ENCODE measurements at places on chromosomes 7 and 10.

GRCh38 chr10:22693371-22693784 is 21.0 kb downstream of the PIP4K2A start:
- DNase-seq: peak; percentile 62

DNA sequence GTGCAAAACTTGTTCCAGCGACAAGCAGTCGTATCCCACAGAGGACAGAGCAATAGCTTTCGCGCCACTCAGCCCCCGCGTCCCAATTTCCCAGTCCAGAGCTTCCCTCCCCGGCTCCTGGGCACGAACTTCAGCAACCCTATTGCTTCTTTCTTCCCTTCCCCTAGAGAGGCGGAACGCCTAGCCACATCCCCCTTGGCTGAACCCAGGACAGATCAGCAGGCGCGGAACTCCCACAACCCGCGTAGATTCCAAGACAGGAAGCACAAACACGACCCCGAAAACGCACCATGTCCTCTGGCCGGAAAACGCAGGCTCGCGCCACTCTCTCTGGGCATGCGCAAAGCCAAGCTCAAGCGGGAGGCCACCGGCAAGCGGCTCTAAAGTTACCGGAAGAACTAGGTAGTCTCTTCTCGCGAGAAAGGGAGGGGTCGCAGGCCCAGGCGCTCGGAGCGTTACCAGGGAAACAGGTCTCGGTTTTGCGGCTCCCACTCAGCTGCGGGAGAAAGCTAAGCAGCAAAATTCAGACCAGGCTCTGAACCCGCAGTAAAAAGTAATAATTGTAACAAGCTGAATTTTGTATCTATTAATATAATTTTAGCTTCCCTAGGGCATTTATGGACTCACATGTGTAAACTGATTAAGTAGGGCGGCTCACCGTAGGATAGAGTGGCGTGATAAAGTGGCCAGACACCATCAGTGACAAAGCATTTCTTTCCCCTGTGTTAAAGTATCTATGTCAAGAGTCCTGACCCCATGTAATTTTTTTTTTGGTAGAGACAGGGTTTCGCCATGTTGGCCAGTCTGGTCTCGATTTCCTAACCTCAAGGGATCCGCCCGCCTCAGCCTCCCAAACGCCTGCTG is at the start of gene TMEM209:
TSS of gene TMEM209 (minus strand) at position 323 of the 864 bp plus-strand sequence. CDS start at position 292, 31 bp downstream.
- peak; percentile 96 for DNase-seq

DNA sequence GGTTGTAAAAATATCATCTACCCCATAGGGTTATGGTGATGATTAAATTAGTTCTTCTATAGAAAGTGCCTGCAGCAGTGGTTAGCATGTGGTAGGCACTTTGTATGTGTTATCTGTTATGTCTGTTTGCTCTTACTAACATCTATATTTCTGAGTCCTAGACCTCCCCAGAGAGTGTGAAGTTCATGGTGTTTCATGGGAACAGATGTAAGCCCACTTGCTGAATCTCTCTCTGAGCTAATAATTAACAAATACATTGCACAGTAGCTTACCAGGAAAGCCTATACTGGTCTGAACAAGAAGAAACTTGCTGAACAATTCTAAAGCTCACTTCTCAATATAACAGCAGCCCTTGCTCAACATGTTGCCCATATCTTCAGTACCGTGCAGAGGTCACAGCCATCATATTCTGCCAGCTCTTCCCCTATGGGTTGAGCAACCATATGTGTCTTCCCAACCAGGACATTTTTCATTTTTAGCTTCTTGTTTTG is 100.1 kb downstream of the NPSR1 start:
- DNase-seq: no peak

DNA sequence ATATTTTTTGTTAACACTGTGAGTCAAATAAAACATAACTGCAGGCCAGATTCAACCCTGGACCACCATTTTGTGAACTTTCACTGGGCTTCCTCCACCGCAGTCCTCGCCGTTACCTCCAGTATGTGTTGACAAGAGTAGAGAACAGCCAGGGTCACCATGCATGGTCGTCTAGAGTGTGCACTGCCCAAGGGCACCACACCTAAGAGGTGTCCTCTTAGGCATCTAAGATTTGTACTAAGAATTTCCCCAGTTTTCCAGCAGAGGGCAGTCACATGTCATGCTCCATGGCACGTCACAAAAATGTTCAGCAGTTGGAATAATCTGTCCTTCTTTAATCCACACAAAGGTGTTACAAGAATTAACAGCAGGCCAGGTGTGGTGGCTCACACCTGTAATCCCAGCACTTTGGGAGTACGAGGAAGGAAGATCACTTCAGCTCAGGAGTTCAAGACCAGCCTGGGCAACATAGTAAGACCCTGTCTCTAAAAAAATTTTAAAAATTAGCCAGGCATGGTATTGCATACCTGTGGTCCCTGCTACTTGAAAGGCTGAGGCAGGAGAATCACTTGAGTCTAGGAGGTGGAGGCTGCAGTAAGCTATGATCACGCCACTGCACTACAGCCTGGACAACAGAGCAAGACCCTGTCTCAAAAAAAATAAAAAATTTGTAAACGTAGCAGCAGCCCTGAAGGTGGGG is 71.2 kb upstream of the FOXK1 start:
- peak; percentile 49 for DNase-seq

DNA sequence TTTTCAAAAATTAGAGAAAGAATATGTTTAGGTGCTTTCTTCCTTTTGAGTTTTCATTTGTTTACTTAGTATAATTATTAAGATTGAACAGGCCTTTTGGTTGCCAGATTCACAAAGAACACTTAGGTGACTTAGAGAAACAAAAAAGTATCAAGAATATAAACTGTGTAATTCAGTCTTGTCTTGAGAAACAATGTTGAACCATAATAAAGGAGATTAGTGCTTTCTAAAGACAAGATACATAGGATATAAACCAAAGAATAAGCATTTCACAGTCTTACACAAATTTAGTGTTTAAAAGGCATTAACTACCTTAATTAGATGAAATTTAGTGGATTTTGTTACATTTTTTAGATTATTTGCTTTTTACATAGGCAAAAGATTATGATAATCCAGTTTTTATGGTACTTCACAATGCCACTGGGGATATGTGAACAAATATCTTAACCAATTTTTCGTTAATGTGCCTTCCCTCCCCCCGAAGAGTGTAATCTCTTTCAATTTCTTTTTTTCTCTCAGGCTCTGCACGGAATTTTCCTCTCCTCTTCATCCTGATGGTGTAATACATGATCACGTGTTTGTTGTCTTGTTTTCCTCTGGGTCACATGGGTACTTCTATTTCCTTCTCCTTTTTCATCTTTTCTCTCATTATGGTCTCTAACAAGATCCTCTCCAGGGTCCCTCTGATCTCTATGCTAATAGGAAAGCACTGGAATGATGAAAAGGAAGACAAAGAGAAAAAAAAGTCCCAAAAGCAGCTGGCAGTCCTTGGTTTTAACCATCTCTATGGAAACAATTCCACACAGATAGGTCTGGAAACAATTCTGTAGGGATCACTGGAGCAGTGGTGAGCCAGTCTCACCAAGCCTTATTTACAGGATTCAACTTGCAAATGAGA is 3.7 kb upstream of the HNRNPH3 start:
- no peak for DNase-seq
